EH (cell line): ENCODE measurements at places on chromosomes 11 and 22.

- no peak for DNase-seq
Measured at GRCh38 chr11:23755769-23756168, 741.1 kb upstream of the LUZP2 start.

DNA sequence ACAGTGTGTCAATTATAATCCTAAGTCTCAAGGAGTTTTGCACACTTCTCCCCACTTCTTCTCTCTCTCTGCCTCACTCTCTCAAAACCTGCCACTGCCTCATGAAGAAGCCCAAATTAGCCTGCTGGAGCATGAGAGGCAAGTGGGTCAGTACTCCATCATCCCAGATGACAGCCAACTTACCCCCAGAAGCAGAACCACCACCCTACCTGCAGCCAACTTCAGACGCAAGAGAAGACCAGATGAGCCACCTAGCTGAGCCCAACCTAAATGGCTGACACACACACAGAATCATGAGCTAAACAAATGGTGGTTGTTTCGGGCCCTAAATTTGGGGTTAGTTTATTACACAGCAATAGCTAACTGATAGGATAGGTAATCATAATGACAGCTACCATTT lies 61.2 kb downstream of the CD82 start:
- no peak for DNase-seq

- DNase-seq = peak; percentile 81
Measured at GRCh38 chr22:44311855-44312170, 938 bp downstream of the SHISAL1 start.

DNA sequence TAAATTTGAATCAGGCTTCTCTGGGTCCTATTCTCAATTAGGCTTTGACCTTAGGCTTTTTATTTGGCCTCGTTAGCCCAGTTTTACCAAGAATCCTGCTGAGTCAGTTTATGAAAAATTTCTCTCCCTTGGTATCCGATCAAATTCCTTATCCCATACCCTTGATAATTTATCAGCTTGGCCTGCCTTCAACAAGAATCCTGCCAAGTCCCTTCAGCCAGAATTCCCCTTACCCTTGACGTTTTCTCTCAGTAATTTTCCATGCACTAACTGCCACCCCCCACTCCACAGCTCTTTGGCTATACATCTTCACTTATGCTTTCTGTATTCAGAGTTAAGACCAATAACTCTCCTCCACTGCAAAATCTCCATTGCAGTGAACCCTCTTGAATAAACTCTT lies 811.0 kb upstream of the CCDC90B start:
- DNase-seq = no peak

GRCh38 chr11:129460714-129461113 lies 85.1 kb downstream of the BARX2 start:
- DNase-seq = no peak

DNA sequence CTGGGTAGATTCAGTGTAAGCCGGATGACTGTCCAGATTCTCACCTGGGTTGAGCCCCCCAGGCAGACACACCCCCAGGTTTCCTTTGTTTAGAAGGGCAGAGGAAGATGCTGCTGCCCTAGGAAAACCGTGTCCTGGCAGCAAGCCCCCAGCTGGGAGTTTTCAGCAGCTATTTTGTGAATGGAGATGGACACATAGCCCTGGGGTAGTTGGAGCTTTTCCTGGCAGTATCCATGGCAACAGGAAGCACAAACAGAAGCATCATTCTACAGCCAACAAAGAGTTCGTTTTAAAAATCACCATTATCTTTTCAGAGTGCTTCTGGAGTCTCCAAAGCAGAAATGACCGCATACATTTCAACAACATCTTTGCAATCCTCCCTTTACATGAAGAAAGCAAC lies 245.5 kb downstream of the BRD1 start:
- no peak for DNase-seq

GRCh38 chr22:49992921-49993648 lies 19.5 kb downstream of the IL17REL start:
- DNase-seq = peak; percentile 68

DNA sequence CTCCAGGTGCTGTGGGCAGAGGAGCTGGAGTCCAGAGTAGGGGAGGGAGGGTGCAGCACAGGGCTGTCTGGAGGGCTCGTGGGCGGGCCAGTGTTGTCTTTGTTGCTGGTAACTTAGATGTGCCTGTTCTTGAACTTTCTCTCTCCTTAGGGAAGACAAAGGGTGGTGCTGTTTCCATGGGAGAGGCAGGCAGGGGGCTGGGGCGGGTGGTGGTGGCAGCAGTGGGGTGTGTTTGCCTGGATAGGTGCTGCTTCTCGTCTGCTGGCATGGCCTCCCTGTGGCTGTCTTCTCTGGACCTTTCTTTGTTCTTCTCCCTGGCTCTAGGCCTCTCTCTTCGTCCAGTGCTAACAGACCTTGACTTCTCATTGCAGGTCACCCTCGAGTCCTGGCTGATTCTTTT lies 8.5 kb downstream of the SIDT2 start:
- DNase-seq = no peak

- no peak for DNase-seq
Measured at GRCh38 chr11:80122211-80122610, 681.4 kb upstream of the TENM4 start.

DNA sequence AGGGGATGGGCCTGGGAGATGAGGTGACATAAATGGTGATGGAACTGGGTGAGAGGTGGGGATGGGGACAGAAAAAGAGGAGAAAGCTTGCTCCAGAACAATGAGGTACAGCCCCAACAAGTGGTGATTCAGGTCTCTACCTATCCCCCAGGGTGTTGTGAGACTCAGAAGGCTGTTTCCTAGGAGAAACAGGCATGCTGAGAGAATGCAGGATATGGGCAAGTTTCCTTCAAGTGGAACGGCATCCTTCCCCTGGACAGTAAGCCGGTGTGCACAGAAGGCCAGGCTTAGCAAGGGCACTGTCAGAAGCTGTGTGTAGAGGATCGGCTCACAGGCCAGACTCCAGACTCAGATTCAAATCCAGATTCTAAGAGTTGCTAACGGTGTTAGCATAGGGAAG lies 34.1 kb upstream of the CRTAM start:
- DNase-seq = peak; percentile 66

DNA sequence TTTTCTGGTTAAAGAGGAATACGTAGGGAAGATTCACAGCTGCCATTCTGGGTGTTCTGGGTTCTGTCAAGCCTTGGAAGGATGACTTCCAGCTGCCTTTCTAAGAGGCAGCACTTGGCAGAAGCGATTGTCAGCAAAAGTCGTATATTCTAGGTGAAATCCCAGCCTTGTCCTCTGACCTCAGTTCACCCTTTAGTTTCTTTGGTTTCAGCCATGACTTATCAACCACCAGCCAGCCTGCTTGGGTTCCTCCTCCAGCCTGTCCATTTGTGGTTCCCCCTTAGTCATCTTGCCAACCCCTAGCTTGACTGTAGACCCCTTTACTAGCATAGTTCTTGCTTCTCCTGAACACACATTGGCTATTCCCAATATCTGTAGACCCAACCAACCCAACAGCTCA lies 102.3 kb upstream of the CD44 start:
- no peak for DNase-seq

DNA sequence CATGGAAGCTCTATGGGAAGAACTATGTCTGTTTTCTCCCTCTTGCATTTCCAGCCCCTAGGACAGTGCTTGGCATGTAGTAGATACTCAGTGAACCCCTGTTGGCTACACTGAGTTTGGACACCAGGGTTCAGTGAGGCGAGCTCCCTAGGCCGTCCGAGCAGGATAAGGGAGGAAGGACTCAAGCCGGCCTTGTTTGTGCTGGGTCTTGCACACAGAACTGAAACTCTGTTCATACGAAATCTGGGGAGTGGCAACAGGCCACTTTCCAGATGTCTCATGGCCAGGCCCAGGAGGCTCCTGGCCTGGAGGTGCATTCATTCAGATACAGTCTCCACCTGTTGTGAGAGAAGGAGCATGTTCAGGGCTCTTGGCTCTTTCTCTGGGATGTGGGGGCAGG lies 23.6 kb upstream of the LMO1 start:
- no peak for DNase-seq

- DNase-seq = no peak
Measured at GRCh38 chr11:35477901-35478300, 47.5 kb downstream of the PAMR1 start.

DNA sequence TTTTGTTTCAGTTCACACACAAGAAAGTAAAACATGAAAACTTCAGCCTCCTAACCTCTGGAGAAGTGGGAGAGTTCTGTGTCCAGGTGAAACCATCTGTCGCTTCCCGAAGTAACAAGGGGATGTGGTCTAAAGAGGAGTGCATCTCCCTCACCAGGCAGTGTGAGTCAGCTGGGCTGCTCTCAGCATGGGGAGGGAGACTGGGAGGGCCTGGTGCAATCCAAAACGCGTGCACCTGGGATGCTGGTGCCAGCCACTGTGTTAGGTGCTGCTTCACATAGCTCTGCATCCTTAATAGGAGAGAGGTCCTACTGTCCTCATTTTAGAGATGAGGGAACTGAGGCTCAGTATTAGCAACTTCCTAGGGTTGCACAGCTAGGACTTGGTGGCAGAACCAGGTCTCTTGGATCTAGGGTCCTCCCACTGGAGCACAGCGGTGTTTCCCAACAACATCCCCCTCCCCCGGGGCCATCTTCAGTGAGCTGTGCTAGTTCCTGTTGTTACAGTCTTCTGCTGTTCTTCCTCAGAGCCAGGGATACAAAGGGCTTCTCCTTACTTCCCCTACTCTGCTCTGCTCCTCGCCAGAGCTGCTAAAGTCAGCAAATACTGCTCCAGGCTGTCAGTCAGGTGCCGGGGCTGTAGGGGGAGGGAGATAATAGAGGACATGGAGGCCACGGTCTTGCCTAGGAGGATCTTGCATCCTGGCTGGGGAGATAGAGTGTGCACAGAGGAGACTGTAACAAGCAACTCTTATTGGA lies 8.0 kb downstream of the IL10RA start:
- no peak for DNase-seq

DNA sequence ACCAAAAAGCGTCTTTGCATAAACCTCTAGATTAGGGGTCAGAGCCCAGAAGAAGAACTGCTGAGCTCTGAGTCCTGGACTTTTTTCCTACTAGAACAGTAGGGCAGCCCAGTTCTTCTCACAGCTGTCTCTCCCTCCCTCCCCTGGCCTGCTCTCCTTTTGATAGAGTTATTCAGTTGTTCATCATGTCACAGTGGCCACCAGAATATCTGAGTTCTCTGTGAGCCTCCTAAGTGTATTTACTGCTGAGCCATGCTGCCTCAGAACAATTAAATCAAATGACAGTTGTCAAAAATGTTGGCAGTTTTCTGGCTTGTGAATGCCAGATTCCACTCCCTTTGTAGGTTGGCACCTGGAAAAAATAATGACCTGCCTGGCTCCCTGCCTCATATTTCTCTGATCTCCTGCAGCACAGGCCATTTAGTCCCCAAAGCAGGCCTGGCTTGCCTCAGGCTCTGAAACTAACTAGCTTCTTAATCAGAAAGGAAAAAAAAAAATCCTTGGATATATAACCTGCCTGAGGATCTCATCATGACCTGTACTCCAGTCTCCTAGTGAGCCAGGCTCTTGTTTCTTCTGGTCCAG lies 377.4 kb upstream of the LARGE1 start:
- DNase-seq = no peak
